Immature natural killer cell (primary cell): ENCODE measurements at places on chromosomes 2 and 18. TPM values are rescaled to one million over a fixed set of nuclear protein-coding genes. Genes with fewer than 3 reads are reported as not detected.
A peak's percentile ranks its signal among the peaks of the same experiment; 100 is the strongest.

DNA sequence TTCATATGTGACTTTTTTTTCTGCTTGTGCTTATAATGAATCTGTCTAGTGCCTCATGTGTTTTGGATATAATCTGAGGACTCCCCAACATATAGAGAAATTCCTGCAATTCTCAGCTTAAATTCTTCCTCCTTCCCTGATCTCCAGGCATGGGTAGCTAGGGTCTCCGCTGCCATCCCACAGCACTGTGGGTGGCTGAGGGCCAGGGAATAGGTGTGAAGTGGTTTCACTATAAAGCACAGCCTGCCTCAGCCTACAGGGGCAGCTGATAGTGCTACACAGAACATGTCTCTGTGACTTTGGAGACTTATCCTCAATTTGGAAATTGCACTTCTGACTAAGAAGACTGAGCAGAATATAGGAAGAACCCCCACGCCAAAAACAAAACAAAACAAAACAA, 137.3 kb upstream of the NABP1 start:
- no peaks in the 10 kb centered on the region for H3K4me1 ChIP-seq
- H3K27me3 ChIP-seq, result no peaks in the 10 kb centered on the region
- DNase-seq, result no peak
- no peak overlapping the region for H3K4me3 ChIP-seq
- H3K36me3 ChIP-seq, result no peaks in the 10 kb centered on the region

DNA sequence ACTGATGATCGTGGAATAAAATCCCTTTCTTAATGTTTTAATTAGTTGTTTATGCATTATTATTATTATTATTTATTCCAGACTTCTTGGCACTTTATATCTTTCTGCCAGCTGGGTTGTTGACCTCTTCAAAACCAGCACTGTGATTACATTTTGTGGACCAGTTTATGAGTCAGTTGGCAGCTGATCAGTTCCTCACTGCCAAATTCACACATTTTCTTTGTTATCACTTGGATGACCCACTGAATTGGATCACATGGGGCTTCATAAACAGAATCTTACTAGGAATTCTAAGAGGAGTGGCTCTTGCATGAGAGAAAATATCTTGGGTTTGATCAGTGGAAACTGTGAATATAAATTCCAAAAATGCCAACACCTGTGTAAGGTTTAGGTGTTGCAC, 321.8 kb upstream of the SPRED2 start:
- peaks cover 2% of the 10 kb centered on the region for H3K27me3 ChIP-seq
- no peaks in the 10 kb centered on the region for H3K36me3 ChIP-seq
- H3K4me3 ChIP-seq, result no peak overlapping the region
- H3K4me1 ChIP-seq, result no peaks in the 10 kb centered on the region

- no peaks in the 10 kb centered on the region for H3K36me3 ChIP-seq
- no peaks in the 10 kb centered on the region for H3K4me1 ChIP-seq
Measured at GRCh38 chr2:210228586-210228985, 3.3 kb upstream of the ACADL start.

Gene TRIM43
- polyA plus RNA-seq, result not detected

DNA sequence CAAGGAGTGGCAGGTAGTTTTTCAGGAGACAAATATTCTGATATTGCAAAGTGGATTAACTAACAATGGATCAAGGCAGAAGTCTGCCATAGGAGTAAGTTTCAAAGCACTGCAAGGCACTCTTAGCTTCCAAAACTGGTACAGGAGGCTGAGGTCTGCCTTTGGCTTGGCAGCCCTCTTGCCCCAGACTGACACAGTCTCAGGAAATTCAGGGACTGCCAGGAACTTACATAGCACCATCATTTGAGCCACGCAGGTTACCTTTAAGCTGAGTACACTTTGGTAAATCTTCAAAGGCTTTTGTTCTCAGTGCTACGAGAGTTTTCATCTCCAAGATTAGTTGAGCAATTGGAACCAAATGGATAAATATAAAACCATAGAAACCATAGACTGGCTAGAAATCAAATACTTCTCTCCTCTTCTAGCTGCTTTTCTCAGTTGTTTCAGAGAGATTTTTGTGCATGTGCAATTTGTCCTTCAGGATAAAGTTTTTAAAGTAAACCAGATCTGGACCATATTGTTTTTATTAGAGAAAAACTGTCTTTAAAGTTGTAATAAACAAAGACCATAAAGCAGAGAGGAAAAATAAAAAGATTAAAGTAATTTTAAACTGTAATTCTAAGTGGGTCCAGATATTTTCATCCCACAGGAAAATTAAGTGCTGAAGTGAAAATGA, 18.8 kb downstream of the ANKRD29 start:
- H3K4me3 ChIP-seq, result no peak overlapping the region
- H3K4me1 ChIP-seq, result no peaks in the 10 kb centered on the region
- H3K27me3 ChIP-seq, result peaks cover 2% of the 10 kb centered on the region
- no peak overlapping the region for H3K27ac ChIP-seq

- no peaks in the 10 kb centered on the region for H3K36me3 ChIP-seq
- peaks cover under 1% of the 10 kb centered on the region for H3K4me1 ChIP-seq
- no peak for DNase-seq
Measured at GRCh38 chr18:34880403-34880802, 160.8 kb upstream of the MAPRE2 start.

Gene ITGA4
- 117 TPM for polyA plus RNA-seq

Gene PSD4
- polyA plus RNA-seq, result 20.6 TPM

GRCh38 chr2:231277962-231278361, 79.5 kb downstream of the ARMC9 start:
- DNase-seq, result no peak
- peaks cover 1% of the 10 kb centered on the region for H3K27me3 ChIP-seq
- H3K4me1 ChIP-seq, result no peaks in the 10 kb centered on the region
- no peak overlapping the region for H3K27ac ChIP-seq

DNA sequence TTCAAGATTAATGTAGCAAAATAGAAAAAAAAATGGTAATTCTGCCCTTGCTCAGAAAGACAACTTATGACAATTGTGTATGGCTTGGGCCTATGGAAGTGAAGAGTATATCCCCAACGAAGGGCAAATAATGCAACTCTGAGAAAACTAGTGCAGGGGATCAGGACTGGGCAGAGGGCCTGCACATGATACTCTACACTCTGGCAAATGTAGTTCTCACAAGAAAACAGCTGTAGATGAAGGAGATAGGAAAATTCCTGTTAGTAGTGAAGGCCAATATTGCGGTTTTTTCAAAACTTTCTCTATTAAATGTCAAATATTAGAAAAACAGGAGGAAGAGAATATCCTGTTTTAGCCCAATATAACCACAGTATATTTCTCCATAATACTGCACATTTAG, 77.8 kb downstream of the SCN9A start:
- H3K4me1 ChIP-seq, result no peaks in the 10 kb centered on the region
- H3K36me3 ChIP-seq, result no peaks in the 10 kb centered on the region
- peaks cover 2% of the 10 kb centered on the region for H3K27me3 ChIP-seq
- H3K4me3 ChIP-seq, result no peak overlapping the region
- DNase-seq, result no peak

DNA sequence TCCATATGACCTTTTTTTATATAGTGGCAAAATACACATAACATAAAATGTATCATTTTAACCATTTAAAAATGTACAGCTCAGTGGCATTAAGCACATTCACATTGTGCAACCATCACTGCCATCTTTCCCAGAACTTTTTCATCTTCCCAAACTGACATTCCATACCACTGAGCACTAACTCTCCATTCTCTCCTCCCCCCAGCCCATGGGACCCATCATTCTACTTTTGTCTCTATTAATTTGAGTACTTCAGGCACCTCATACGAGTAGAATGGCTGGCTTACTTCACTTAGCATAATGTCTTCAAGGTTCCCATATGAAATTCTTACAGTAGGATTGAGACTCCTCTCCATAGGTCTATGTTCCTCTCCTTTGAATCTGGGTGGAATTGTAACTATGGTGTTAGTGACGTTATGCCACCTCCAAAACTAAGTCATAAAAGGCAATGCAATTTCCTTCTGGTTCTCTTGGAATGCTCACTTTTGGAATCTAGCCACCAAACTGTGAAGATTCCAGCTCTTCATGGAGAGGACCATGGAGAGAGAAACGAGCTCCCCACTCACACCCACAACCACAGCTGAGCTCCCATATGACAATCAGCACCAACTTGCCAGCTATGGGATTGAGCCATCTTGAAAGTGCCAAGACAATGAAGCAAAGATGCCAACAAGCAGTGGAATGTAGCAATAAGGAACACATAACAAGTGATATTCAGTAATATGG, 9.8 kb upstream of the DNAJC27 start:
- no peaks in the 10 kb centered on the region for H3K4me1 ChIP-seq
- H3K36me3 ChIP-seq, result peaks cover 4% of the 10 kb centered on the region
- DNase-seq, result no peak
- H3K27me3 ChIP-seq, result peaks cover 7% of the 10 kb centered on the region
- H3K4me3 ChIP-seq, result no peak overlapping the region
- no peak overlapping the region for H3K27ac ChIP-seq

- peaks cover 52% of the 10 kb centered on the region for H3K4me1 ChIP-seq
- peak; percentile 79 for DNase-seq
- H3K4me3 ChIP-seq, result peak within 1 kb of the TSS; percentile 95
- no peaks in the 10 kb centered on the region for H3K36me3 ChIP-seq
- no peaks in the 10 kb centered on the region for H3K27me3 ChIP-seq
Measured at GRCh38 chr2:162318328-162319180, at the start of gene IFIH1. IFIH1 (minus strand) TSS chr2:162318684; CDS start chr2:162318307, 377 bp downstream.

DNA sequence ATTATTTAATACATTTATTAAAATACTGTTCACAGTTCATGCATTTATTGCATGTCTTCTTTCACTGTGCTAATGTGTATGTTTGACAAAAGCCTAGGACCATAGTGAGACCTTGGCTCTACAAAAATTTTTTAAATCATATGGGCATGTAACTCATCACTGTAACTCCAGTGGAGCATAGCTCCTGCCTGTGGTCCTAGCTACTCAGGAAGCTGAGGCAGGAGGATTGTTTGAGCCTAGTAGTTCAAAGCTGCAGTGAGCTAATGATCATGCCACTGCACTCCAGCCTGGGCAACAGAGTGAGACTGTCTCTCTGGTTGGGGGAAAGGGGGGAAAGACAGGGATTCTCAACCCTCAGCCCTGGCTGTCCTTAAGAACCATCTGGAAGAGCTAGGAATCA, 137.8 kb downstream of the PRKCE start:
- no peak overlapping the region for H3K27ac ChIP-seq
- no peaks in the 10 kb centered on the region for H3K4me1 ChIP-seq
- H3K27me3 ChIP-seq, result no peaks in the 10 kb centered on the region
- no peak for DNase-seq

Gene TMEM198
- 0.44 TPM for polyA plus RNA-seq

Gene MZT2B
- 183 TPM for polyA plus RNA-seq

Gene MAL
- 1.6 TPM for polyA plus RNA-seq

Gene DTYMK
- 43.8 TPM for polyA plus RNA-seq

Gene TNS1
- 0.40 TPM for polyA plus RNA-seq

Gene EMILIN2
- polyA plus RNA-seq, result 9.3 TPM

- H3K4me1 ChIP-seq, result no peaks in the 10 kb centered on the region
- no peak for DNase-seq
- no peak overlapping the region for H3K4me3 ChIP-seq
- H3K27me3 ChIP-seq, result no peaks in the 10 kb centered on the region
- no peak overlapping the region for H3K27ac ChIP-seq
Measured at GRCh38 chr18:48548011-48548771, 9.4 kb downstream of the CTIF start.

GRCh38 chr18:55778788-55779690, 191.0 kb upstream of the TCF4 start:
- H3K27me3 ChIP-seq, result peaks cover 20% of the 10 kb centered on the region
- peak; percentile 9 for DNase-seq
- peak overlapping the region; percentile 50 for H3K4me3 ChIP-seq
- H3K27ac ChIP-seq, result no peak overlapping the region
- peaks cover 3% of the 10 kb centered on the region for H3K36me3 ChIP-seq

GRCh38 chr2:213104092-213104902, 47.1 kb downstream of the IKZF2 start:
- peak overlapping the region; percentile 81 for H3K4me3 ChIP-seq
- H3K36me3 ChIP-seq, result no peaks in the 10 kb centered on the region
- DNase-seq, result peak; percentile 49
- peaks cover 3% of the 10 kb centered on the region for H3K27me3 ChIP-seq

DNA sequence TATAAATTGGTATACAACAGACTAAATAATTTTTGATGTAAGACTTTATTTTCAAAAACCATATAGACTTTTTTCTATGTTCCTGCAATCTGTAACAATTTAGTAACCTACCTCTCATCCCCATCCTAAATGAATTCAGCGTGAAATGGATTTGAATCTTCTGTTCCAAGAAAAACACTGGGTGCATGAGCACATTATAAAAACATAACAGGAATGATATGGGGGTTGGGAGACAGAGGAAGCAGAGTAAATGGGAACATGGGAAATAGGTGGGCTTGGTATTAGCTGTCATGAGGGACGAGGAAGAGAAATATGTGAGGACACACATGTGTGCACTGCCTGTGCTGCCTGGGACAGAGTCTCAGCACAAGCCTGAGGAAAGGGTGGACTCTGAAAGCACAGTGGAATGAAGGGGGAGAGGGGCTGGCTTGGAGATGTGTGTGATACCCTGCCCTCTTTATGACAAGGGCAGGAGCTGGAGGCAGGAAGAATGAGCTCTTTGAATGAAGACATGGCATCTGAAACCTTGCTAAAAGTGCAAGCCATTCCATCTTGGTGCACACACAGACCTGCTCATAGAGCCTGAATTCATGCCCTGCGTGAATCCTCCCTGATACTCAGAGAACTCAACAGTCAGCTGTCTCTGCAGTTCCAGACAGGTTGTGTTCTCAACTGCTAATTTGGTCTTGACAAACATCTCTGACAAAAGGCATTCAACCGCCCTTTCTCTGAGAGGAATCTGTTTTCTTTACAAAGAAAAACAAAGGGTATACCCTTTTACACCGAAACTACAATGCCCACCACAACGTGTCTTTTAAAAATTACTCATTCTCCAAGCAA, 66.6 kb downstream of the EPB41L3 start:
- no peaks in the 10 kb centered on the region for H3K36me3 ChIP-seq
- H3K27ac ChIP-seq, result no peak overlapping the region
- no peaks in the 10 kb centered on the region for H3K4me1 ChIP-seq

DNA sequence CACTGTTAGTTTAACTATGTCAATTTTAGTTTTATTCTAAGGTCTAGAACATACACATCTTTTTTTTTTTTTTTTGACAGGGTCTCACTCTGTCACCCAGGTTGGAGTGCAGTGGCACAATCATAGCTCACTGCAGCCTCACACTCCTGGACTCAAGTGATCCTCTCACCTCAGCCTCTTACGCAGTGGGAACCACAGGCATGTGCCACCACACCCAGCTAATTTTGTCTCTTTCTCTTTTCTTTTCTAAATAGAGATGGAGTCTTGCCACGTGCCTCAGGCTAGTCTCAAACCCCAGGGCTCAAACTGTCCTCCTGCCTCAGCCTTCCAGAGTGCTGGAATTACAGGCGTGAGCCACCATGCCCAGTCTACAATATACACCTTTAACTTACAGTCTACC, 69.5 kb upstream of the CHRNA1 start:
- H3K27me3 ChIP-seq, result peaks cover 4% of the 10 kb centered on the region
- H3K27ac ChIP-seq, result no peak overlapping the region
- H3K4me1 ChIP-seq, result peaks cover 27% of the 10 kb centered on the region
- peak overlapping the region; percentile 61 for H3K4me3 ChIP-seq
- H3K36me3 ChIP-seq, result peaks cover 10% of the 10 kb centered on the region

Gene RAPGEF4
- polyA plus RNA-seq, result not detected

- no peaks in the 10 kb centered on the region for H3K36me3 ChIP-seq
- DNase-seq, result no peak
- H3K27me3 ChIP-seq, result peaks cover 11% of the 10 kb centered on the region
- no peak overlapping the region for H3K27ac ChIP-seq
- H3K4me3 ChIP-seq, result no peak overlapping the region
Measured at GRCh38 chr2:7904319-7904718, 777.5 kb upstream of the ID2 start.

Gene LDLRAD4
- 11.3 TPM for polyA plus RNA-seq
